Pulmonary artery endothelial cell (primary cell): ENCODE measurements at places on chromosomes 3 and 15.
A peak's percentile ranks its signal among the peaks of the same experiment; 100 is the strongest.

DNA sequence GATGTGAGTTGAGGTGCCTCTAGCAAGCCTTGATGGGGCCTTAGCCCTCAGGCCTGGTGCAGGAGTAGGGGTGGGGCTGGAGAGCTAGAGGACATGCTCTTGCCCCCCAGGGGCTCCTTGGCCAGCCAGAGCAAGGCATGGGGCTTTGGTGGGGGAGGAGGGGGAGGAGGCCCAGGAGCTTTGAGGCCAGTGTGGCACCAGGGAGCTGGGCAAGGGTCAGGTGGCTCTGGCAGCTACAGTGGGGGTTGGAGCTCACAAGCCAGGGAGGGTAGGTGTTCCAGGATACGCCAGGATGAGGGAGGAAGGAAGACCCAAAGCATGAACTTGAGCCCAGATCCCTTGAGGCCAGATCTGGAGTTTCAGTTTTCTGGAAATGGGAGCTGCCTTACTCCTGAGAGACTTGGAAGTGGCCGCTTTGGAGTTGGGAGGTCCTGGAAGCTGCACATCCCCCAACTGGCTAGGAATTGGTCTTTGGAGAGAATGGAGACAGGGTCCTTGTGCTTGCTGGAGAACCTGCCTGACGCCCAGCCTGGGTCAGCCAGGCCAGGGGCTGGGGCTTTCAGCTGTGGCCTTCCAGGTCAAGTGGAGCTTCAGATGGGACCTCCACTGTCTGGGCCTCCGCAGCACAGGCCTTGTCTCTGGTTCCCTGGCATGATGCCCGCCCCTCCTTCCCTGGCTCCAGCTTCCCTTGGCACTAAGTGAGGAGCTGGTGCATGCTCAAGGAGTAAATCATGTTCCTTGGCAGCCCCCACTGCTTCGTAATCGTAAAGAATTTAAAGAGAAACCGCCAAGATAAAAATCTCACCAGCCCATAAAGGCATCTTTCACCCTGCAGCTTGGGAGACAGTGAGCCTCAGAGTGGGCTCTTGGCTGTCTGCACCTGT is 8.7 kb downstream of the SEMA3F start:
- DNase-seq, result peak; percentile 49

GRCh38 chr3:46027021-46027705 is at the start of gene XCR1:
Gene XCR1 (minus strand): TSS chr3:46027483. CDS start chr3:46021947, 5,536 bp downstream.
- no peak for DNase-seq

DNA sequence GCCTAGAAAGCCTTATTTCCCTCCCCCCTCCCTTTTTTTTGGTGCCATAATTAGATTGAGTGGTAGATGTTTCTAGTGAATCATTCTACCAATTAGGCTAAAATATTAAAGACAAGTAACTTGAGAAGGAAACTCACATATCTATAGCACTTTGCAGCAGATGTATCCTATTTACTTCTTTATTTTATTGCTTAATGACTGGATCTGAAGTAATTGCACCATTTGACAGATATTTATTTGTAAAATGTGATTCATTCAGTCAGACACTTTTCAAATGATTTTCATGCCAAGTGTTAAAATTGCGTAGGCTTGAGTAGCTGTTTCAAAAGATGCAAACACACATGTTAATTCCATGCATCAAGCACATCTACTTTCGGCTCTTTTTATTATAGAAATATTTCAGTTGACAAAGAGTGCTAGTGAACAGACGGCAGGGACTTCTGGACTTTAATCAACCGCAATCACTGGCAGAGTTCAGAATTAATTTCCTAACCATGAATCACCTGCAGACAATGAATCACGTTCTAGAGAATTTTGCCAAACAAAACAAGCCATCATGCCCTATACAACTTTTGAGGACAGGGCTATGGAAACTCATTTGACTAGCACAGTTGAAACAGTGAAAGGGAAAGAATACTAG is 636.8 kb downstream of the MECOM start:
- DNase-seq, result peak; percentile 79

GRCh38 chr15:64341961-64342360 is 14.0 kb downstream of the CSNK1G1 start:
- DNase-seq, result no peak

DNA sequence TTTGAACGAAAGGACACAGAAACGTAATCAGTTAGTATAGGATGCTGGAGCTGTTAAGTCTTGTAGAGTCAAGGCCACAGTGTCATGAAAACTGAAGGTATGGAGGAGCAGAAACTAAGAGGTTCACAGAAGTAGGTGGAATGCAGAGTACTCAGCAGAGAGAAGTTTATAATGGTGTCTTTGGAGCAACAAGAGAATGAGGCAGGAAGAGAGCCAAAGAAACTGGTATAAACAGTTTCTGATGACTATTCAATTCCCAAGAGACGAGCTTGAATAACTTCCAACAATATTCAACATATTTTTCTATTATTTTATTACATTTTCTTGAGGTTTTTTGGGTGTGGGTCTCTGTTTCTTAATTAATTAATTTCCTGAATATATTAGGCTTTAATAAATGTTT is 29.6 kb downstream of the GALK2 start:
- no peak for DNase-seq

DNA sequence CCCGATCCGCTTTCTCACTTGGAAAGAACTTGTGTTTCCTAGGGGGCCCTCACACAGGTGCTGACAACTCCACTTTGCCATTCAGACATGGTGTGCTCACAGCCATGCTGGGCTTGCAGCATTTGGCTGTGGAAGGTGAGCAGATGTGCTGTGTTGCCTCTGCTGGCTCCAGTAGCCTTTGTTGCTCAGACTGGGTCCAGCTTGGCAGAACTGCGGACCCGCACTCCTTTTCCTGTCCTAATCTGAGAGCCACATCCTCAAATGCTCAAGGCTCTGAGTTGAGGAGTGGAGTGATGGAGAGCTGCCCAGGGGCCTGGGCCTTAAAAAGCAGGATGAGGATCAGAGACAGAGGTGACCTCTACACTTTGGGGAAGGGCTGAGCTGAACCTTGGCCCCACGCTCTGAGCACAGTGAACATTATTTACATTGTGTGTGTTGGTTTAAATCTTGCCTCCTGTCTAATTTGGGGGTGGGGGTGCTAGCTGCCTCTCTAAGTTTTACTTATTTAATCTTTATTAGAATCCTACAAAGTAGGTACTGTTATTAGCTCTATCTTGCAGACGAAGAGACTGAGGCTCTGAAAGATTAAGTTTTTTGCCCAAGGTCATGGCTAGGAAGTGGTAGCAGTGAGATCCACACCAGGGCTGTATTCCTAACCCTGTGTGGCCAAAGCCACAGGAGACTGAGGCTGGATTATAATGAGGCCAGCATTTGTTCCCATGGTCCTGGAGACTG is 17.2 kb downstream of the ACOX2 start:
- DNase-seq, result no peak

GRCh38 chr3:186476044-186476468 is 68.1 kb downstream of the CRYGS start:
- DNase-seq, result no peak

DNA sequence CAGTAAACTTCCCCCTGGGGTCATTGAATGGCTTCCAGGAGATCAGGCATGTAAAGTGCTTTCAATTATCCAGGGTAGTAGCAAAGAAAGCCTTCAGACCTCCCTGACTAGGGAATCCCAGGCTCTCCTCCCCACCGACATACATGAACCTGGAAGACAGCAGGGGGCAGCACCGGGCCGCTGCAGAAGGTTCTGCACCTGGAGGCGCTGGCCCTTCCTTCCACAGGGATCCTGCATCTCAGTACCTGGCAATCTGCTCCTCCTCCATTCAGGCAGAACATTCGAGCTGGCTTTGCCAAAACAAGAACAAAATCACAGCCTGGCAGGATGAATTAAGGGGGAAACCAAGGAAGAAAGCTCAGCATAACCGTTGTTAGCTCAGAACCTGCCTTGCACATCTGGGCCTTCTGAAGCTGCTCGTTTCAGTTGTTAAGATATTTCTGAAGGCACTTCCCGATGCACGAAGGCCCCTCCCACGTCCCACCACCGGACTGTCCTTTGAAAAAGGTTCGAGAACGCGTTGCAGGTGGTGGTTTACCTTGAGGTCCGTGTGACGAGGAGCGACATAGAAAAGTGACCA is 237.7 kb downstream of the SLCO3A1 start:
- no peak for DNase-seq

DNA sequence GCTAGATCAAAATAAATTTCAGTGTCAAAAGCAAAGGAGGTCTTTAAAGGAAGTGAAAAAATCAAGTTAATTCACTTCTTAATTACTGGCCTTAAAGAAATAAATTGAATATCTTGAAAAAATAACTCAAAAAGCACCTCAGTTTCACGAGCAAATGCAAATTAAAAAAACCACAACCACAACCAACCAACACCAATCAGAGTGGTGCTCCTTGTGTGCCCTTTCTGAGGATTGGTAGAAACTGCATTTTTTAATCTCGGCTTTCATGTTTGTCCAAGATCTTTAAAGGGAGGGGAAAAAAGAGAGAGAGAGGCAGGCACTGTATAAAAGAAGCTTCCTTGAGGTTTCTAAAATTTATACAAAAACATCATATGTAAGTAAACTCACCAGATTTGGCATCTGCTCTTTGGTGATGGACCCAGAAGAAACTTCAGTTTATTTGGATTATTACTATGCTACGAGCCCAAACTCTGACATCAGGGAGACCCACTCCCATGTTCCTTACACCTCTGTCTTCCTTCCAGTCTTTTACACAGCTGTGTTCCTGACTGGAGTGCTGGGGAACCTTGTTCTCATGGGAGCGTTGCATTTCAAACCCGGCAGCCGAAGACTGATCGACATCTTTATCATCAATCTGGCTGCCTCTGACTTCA is at the start of gene GPR15:
TSS of gene GPR15 (plus strand) at position 357 of the 653 bp plus-strand sequence. CDS start at position 413, 56 bp downstream.
- no peak for DNase-seq

GRCh38 chr3:128448491-128448890 is 18.2 kb downstream of the DNAJB8 start:
- no peak for DNase-seq

GRCh38 chr3:45860481-45860880 is 18.6 kb upstream of the LZTFL1 start:
- DNase-seq, result no peak

GRCh38 chr3:39189959-39190269 is 2.5 kb downstream of the XIRP1 start:
- peak; percentile 35 for DNase-seq

GRCh38 chr15:62644216-62644888 is 398.2 kb upstream of the TPM1 start:
- no peak for DNase-seq

GRCh38 chr3:122415762-122416654 is at the start of gene WDR5B:
Gene WDR5B (minus strand): TSS chr3:122416062. CDS start chr3:122415528, 534 bp downstream.
- peak; percentile 90 for DNase-seq

GRCh38 chr3:58044691-58045483 is 36.7 kb downstream of the FLNB start:
- DNase-seq, result no peak

DNA sequence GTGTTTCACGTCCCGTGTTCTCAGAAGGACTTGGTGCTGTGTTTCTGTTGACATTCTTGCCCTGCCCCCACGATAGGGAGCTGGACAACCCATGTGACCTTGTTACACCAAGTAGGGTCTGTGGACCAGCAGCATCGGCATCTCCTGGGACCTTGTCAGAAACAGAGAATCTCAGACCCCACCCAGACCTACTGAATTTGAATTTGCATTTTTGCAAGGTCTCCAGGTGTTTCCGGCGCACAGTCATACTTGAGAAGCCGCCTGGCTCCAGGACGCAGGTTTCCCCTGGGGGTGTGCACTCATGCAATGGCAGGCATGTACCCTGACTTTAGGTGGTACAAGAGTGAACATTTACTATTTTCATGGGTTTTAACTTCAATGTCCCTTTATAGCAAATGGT is 117.9 kb downstream of the TLE3 start:
- DNase-seq, result no peak

- peak; percentile 54 for DNase-seq
These were observed 5.5 kb upstream of the CFAP100 start for GRCh38 chr3:126389112-126389793.

GRCh38 chr15:78996894-78997275 is 52.0 kb upstream of the CTSH start:
- DNase-seq, result no peak

GRCh38 chr15:56725386-56725785 is 7.9 kb downstream of the ZNF280D start:
- no peak for DNase-seq

DNA sequence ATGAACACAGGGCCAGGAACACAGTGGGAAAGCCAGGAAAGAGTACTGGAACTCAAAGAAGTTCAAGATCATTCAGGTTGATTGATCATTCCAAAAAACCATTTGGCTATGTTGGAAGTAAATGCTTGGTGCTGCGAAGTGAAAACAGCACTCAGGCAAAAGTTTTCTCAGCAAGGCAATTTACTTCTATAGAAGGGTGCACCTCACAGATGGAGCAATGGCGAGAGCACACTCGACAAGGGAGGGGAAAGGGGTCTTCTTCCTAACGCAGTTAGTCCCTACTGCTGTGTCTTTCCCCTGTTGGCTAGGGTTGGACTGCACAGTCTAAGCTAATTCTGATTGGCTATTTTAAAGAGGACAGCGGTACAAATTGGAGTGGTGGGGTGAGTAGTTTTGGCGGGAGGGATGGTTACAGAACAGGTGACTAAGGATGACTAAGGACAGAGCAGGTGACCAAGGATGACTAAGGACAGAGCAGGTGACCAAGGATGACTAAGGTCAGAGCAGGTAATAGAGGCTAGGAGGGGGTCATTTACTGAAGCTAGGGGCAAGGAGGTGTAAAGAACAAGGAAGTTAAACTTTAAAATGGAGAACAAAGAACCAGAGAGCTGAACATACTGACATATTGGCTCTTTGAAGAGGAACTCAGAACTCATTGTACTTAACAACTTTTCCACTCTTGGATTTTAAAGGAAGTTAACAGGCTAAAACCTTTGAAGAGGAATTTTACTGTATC is 43.3 kb downstream of the HOMER2 start:
- DNase-seq, result no peak

GRCh38 chr3:136396916-136397315 is 146.8 kb downstream of the PCCB start:
- no peak for DNase-seq

GRCh38 chr3:108086653-108087052 is 4.2 kb downstream of the CD47 start:
- no peak for DNase-seq

GRCh38 chr15:76401285-76401684 is 64.7 kb downstream of the ISL2 start:
- no peak for DNase-seq

DNA sequence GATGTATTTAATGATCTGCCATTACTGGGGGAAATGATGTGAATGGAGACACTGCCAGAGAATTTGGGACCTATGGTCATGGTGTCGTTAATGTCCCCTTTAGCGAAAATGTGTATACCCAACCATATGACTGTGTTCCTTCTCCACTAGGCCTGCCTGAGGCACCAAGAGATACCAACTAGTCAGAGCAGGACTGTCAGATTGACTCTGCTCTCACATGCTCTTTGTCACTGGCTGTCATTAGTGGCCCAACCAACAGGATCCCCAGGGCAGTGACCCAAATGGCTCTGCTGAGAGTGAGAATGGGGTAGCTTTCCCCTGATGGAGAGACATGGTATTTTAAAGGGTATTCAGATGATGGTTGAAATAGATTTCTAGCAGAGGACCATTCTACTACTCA is 2.8 kb downstream of the TAGLN3 start:
- no peak for DNase-seq

DNA sequence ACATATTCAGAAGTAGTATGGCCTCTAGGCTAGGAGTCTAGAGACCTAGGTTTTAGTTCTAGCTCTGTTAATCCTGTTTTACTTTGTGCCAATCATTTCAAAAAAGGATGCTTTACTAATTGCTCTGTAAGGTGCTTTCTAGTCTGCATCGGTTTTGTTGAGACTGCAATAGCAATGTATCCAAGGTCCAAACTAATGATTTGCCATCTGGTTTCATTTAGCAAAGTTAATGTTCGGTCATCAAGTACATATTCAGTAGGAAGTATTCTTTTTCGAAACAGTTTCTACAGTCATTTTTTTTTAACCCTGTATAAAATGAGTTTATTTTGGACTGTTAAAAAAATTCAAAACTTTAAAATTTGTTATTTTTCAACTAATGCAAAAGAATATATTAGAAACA is 2.0 kb upstream of the GALK2 start:
- DNase-seq, result no peak
